Left lobe of liver (tissue), 2 donors: ENCODE measurements at places on chromosomes 13 and 19. TPM values are rescaled to one million over a fixed set of nuclear protein-coding genes. Genes with fewer than 3 reads are reported as not detected.

The SIGLEC5 gene
- total RNA-seq, result not detected

- no peak for DNase-seq
Measured at GRCh38 chr13:98399756-98400155, 177.2 kb downstream of the STK24 start.

GRCh38 chr19:3304871-3305423 lies 61.4 kb upstream of the NFIC start:
- DNase-seq, result peak; percentile 73

DNA sequence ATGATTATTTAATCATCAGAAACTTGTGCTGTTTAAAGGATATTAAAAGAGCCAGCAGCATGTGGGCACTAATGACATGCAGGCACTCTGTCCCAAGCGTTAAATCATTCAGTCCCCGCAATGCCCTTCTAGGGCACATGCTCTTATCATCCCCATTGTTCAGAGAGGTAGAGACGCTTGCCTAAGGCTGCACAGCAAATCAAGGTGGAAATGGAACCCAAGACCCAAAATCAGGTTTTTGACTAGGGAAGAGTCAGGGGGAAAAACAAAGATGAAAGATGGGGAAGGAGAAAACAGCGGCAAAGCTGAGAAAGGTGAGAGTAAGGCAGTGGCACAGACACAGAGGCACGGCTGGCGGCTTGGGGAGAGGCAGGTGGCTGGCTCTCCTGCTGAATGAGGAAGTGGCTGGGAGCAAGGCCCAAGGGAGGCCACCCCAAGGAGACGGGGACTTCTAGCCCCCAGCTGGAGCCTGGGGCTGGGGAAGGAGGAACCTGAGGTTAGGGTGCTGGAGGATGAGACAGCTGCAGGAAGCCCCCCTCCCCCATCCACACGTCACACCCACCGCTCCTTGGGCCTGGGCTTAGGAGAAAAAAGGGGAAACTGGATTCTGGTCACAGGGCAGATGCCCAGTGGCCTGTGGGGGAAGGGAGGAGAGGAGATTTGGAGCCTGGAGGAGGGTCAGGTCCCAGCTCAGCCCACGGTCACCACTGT lies 1.0 kb upstream of the TYROBP start:
- DNase-seq, result peak; percentile 62

GRCh38 chr19:7787141-7787540 lies 24.1 kb downstream of the CLEC4M start:
- no peak for DNase-seq

- DNase-seq, result peak; percentile 94
Measured at GRCh38 chr19:3411636-3412035, 45.3 kb downstream of the NFIC start.

- DNase-seq, result peak; percentile 54
Measured at GRCh38 chr13:30479154-30479882, 13.6 kb upstream of the HMGB1 start.
